Activated naive CD4-positive, alpha-beta T cell treated with anti-CD3 and anti-CD28 coated beads, Interleukin-2, amount 10 ng/mL, durations not matched to agents 7 days and 5 days (primary cell): ENCODE measurements at places on chromosomes 3 and 15.

- no peak for DNase-seq
Measured at GRCh38 chr3:16928386-16929132, 43.8 kb downstream of the PLCL2 start.

DNA sequence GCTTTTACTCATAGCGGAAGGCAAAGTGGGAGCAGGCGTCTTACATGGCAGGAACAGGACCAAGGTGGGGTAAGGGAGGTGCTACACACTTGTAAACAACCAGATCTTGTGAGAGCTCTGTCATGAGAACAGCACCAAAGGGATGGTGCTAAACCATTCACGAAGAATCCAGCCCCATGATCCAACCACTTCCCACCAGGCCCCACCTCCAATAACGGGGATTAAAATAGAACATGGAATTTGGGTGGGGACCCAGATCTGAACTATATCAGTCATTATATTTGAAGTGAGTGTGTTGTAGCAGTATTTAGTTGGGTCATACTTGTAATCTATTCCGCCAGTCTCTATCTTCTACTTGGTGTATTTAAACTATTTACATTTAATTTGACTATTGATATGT is 190.9 kb downstream of the RPLP1 start:
- DNase-seq, result no peak

DNA sequence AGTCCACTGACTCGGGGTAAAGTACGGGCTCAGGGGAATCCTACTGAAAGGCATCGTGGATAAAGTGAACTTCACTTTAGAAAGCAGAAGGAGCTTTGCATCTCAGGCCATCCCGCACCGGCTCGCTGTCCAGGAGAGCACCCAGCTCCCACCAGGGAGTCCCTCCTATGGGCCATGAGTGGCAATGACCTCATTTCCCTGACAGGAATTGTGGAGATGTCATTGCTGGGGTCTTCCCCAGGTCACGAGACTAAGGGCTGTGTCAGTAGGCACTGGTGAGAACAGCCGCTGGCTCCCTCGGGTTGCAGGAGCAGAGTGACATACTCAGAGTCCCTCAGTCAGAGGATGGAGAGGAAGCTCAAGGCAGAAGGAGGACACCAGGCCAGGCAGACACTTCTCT is 97.3 kb downstream of the XXYLT1 start:
- DNase-seq, result no peak

DNA sequence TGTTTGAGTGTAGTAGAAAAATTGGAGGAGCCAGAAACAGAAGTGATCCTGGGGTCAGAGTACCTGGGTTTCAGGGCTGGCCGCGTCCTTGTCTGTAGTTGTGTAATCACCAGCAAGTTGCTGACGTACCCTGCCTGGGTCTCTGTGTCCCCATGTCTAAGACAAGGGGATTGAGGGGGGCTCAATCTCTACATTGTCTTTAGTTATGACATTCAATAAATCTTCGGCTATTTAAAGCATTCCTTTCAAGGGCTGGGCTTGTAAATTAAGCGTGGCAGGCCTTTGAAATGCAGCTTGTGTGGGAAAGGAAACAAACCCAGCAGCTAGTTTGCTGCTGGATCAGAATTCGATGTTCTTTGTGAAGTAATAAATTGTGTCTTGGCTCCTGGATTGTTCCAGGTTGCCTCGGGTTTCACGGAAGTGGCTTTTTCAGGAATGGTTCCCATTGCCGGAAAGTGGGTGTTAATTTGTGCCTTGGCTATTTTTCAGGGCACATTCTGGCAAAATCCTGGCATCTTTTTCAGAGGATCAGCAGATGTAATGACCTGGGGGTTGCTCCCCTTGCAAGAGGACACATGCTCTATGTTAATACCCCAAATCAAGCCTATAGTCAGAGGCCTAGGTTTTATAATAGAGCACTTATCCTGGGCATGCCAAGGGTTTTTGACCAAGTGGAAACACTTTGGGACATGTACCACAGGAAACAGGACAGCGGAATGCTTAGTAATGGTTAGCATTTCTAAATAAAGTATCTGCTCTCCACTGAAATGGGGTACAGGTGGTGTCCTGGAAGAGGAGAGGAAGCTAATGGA is 294.8 kb upstream of the NR2E3 start:
- no peak for DNase-seq

GRCh38 chr3:56914646-56915045 is 112.9 kb upstream of the ARHGEF3 start:
- DNase-seq, result peak; percentile 43

GRCh38 chr3:129911261-129911861 is 17.9 kb upstream of the TMCC1 start:
- no peak for DNase-seq

GRCh38 chr3:140563206-140563760 is 114.6 kb upstream of the TRIM42 start:
- DNase-seq, result no peak

DNA sequence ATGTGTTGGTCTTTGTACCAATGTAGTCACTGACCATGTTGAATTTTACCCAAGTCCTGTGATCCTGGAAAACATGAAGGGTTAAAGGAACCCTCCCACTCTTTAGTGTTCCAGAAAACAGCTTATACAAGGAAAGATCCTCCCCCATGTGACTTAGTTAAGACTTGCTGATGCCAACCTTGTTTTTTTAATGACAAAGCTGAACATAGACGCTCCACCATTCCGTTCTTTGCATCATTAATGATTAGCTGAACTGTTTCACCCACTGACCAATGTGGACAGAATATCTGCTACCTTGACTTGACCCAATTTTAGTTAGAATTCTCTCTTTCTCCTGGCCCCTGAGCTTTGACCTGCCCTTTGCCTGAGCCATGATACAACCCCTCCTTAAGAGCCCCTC is 3.5 kb upstream of the WDR72 start:
- no peak for DNase-seq

GRCh38 chr3:118531816-118532215 is 502.8 kb downstream of the IGSF11 start:
- no peak for DNase-seq
